ENCODE measurements at places on chromosomes 11 and 22.

DNA sequence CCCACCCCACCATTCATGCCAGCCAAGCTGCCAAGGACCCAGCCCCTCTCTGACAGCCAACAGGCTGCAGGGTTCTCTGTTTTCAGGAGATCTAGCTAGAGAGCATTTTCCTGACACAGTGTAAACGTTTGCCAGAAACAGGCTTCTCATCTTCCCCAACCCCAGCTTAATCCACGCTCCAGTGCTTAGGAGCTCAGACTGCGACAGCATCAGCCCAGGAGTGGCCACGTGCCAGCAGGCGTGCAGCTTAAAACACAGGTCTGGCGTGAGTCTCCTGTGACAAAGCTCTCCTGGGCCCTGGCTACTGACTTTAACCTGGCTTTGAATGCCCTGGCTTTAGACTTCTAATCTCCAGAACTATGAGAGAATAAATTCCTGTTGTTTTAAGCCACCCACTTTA lies 66.6 kb downstream of the GALNT18 start:
- no peak overlapping the region for H3K4me3 ChIP-seq
- DNase-seq, result no peak
- no peak overlapping the region for H3K27ac ChIP-seq
- H3K36me3 ChIP-seq, result no peaks in the 10 kb centered on the region

GRCh38 chr22:25680956-25681355 lies 61.0 kb upstream of the MYO18B start:
- H3K27me3 ChIP-seq, result no peaks in the 10 kb centered on the region
- no peak overlapping the region for H3K27ac ChIP-seq

GRCh38 chr11:61757213-61757862 lies 4.9 kb downstream of the MYRF start:
- H3K4me3 ChIP-seq, result no peak overlapping the region
- no peak for DNase-seq
- H3K27ac ChIP-seq, result no peak overlapping the region
- H3K4me1 ChIP-seq, result peaks cover 5% of the 10 kb centered on the region
- no peaks in the 10 kb centered on the region for H3K36me3 ChIP-seq
- H3K27me3 ChIP-seq, result peaks cover 16% of the 10 kb centered on the region

- no peak overlapping the region for H3K4me3 ChIP-seq
- DNase-seq, result no peak
- peaks cover 7% of the 10 kb centered on the region for H3K27me3 ChIP-seq
Measured at GRCh38 chr22:43789452-43789851, 22.7 kb downstream of the EFCAB6 start.

DNA sequence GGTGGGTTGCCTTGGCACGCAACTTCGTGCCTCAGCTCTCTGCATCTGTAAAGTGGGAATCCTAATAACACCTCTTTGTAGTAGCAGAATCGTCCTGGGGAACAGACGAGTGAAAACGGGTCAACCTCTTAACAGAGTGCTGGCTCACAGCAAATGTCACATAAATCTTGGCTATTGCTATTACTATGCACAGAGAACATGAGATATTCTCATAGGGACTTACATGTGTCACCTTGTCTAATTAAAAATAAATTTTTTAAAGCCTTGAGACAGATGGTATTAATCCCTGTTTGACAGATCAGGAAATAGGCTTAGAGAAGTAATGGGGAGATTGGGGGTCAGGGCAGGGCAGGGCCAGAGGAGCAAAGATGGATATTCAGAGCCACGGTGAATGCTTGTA lies 44.3 kb upstream of the IGSF9B start:
- no peak overlapping the region for H3K27ac ChIP-seq
- no peaks in the 10 kb centered on the region for H3K4me1 ChIP-seq
- no peak overlapping the region for H3K4me3 ChIP-seq
- DNase-seq, result no peak

GRCh38 chr11:66879583-66879982 lies 22.7 kb downstream of the LRFN4 start:
- H3K27ac ChIP-seq, result no peak overlapping the region
- DNase-seq, result no peak
- peaks cover 7% of the 10 kb centered on the region for H3K4me1 ChIP-seq
- no peaks in the 10 kb centered on the region for H3K36me3 ChIP-seq

DNA sequence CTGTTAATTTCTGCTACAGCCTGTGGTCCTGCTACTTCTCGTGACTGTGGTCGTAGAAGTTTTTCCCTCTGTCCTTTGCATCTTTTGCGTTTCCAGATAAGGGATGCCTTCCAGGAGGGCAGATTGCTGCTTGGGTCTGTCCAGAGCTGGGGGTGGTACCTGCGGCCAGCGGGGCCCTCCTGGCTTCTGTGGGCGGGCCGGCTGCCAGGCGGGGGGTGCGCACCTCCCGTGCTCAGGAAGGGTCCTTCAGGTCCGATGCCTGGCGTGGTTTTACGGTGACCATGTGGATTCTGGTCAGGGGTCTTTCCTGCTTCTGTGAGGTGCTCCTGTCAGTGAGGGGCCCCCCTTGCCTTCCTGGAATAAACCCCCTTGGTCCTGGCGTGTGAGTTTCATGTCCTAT lies 84.8 kb downstream of the KCNQ1 start:
- H3K4me1 ChIP-seq, result peaks cover 14% of the 10 kb centered on the region
- no peak overlapping the region for H3K4me3 ChIP-seq
- H3K36me3 ChIP-seq, result no peaks in the 10 kb centered on the region
- H3K27me3 ChIP-seq, result no peaks in the 10 kb centered on the region
- no peak for DNase-seq

DNA sequence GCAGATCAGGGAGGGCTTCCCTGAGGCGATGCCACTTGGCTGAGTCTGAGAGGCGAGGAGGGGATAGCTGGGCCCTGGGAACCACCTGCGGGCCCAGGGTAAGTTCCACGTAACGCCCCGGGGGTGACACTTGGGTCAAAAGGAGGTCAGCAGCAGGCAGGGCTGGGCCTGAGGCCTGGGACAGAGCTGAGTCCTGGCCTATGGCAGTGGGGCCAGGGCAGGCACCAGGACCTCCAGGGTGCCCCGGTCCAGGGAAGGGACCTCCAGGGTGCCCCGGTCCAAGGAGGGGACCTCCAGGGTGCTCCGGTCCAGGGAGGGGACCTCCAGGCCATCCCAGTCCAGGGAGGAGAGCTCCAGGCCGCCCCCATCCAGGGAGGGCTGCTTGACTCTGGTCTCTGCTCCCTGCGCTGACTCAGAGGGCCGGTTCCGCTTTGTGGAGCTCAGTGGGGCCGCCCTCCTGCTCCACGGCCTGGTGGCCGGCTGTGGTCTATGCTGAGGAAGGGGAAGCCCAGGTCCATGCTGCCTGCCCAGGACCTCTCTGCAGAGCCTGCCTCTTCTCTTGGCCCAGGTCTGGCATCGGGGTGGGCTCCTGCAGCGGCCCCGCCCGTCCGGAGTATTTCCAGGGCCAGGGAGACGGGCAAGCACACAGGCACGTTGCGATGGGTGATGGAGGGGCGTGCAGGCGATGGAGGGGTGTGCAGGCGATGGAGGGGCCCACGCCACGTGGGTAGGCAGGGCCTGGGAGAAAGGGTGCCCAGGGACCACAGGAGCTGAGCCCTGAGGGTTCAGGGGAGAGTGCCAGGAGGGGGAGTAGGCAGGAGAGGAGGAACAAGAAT lies 19.5 kb upstream of the WNT7B start:
- no peaks in the 10 kb centered on the region for H3K36me3 ChIP-seq
- H3K4me3 ChIP-seq, result no peak overlapping the region
- DNase-seq, result no peak
- H3K27me3 ChIP-seq, result no peaks in the 10 kb centered on the region
- no peak overlapping the region for H3K27ac ChIP-seq

- peaks cover 61% of the 10 kb centered on the region for H3K4me1 ChIP-seq
- no peak for DNase-seq
- H3K27me3 ChIP-seq, result no peaks in the 10 kb centered on the region
- no peaks in the 10 kb centered on the region for H3K36me3 ChIP-seq
- H3K4me3 ChIP-seq, result no peak overlapping the region
Measured at GRCh38 chr11:128335729-128336128, 251.6 kb downstream of the ETS1 start.

- no peaks in the 10 kb centered on the region for H3K27me3 ChIP-seq
- H3K4me3 ChIP-seq, result no peak overlapping the region
- peaks cover 2% of the 10 kb centered on the region for H3K4me1 ChIP-seq
- no peaks in the 10 kb centered on the region for H3K36me3 ChIP-seq
- DNase-seq, result no peak
Measured at GRCh38 chr11:82556210-82556609, 177.5 kb downstream of the FAM181B start.

DNA sequence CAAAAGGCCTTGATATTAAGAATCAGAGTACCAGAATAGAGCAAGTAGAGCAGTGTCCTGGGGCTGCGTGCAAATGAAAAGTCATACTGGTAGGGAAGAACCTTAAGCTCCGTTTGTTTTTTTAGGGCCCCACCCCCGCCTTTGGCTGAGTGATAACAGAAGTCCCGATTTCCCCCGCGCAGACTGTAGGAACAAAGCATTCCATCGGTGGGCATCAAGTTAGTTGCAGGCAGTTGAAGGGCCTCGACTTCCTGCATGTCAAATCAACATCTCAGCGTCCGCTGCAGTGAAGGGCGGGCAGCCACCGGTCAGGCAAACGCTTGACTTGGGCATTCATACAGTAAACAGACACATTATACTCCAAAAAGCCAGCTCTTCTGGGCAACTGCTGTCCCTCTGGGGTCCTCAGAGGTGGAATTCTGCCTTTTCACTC lies 11.7 kb downstream of the LRP4 start:
- H3K27me3 ChIP-seq, result peaks cover 10% of the 10 kb centered on the region
- no peak for DNase-seq
- H3K27ac ChIP-seq, result no peak overlapping the region
- H3K4me1 ChIP-seq, result no peaks in the 10 kb centered on the region
- H3K4me3 ChIP-seq, result no peak overlapping the region

DNA sequence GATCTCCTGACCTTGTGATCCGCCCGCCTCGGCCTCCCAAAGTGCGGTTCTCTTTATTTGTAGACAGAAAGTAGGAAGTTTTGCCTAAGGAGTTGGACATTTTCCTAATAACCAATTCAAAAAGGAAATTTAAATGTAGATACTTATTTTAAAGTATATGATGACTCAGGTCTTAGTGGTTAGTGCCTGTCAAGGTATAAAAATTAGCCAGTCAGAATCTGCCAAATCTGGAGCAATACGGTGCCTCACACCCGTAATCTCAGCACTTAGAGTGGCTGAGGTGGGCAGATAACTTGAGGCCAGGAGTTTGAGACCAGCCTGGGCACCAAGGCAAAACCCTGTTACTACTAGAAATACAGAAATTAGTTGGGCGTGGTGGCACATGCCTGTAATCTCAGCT lies 86.7 kb upstream of the RASSF10 start:
- H3K27me3 ChIP-seq, result no peaks in the 10 kb centered on the region
- no peak for DNase-seq
- H3K4me3 ChIP-seq, result no peak overlapping the region
- H3K27ac ChIP-seq, result no peak overlapping the region

- peaks cover 43% of the 10 kb centered on the region for H3K36me3 ChIP-seq
- peaks cover 32% of the 10 kb centered on the region for H3K4me1 ChIP-seq
- no peaks in the 10 kb centered on the region for H3K27me3 ChIP-seq
- H3K4me3 ChIP-seq, result no peak overlapping the region
Measured at GRCh38 chr11:3010004-3010403, 17.9 kb upstream of the NAP1L4 start.

DNA sequence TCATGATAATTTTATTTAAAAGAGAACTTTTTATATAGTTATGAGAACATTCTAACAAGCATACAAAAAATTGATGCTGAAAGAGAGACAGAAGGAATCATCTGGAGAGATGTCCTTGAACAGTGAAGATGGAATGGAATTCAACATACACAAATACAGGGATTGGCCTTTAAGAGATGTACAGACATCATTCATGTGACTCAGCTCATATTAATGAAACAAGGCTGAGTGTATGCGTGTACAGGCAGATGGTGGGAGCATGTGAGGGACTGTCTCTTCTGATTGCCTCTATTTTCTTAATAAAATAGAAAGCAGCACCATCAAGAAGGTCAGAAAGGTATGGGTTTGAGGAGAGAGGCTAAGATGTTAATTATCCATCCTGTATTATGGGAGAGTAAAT lies 793.3 kb downstream of the CNTN5 start:
- H3K4me1 ChIP-seq, result no peaks in the 10 kb centered on the region
- no peak for DNase-seq
- no peaks in the 10 kb centered on the region for H3K36me3 ChIP-seq

DNA sequence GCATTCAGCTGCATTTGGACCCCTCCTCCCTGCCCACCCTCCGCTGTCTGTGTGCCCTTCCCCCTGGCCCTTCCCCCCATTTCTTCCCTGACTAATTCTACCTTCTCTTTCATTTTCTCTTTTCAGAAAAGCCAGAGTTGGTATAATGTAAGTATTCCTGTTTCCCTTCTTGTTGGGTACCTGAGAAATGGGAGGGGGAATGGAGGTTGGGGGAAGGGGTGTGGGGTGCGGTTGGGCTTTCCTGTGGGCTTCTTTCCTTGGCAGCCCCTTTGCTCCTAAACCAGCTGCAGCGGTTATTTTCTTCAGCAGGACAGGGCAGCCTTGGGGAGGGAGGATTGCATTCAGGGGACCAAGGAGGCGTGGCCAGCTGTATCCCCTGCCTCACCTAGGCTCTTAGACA lies 70.2 kb downstream of the SCN3B start:
- peaks cover 6% of the 10 kb centered on the region for H3K4me1 ChIP-seq
- no peaks in the 10 kb centered on the region for H3K27me3 ChIP-seq
- H3K36me3 ChIP-seq, result peaks cover 1% of the 10 kb centered on the region
- H3K4me3 ChIP-seq, result no peak overlapping the region
- H3K27ac ChIP-seq, result no peak overlapping the region

DNA sequence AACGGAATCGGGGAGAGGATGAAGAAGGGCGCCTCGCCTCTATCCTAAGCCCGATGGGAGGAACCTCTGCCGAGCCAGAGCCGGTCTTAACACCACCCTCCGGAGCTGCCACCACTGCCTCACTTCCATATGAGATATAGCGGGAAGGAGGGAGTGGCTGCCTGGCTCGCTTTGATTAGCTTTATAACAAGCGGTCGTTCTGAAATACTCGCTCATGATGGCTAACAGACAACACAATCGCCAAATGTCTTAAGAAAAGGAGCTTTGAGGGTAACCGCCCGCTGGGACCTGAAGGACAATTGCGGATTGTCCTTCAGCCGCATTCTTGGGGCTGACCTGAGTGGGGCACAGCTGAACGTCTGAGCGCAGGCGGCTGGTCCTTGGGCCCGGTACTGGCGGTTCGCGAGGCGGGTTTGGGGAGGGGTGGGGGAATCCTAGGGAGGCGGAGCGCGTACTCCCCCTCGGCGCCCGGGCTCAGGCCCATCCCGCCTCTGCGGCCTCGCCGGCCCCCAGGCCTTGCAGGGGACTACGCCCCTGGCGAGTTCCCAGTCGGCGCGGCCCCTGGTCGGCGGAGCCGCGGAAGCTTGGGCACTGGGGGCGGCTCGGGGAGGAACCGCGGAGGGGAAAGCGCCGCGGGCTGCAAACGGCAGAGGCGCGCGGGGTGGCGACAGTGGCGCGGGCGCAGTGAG lies at the start of gene PLAAT5:
PLAAT5 (minus strand) TSS at position 617 of the 689 bp plus-strand sequence; CDS start at position 484, 133 bp downstream.
- DNase-seq, result peak; percentile 13
- H3K27me3 ChIP-seq, result peaks cover 86% of the 10 kb centered on the region
- H3K4me1 ChIP-seq, result peaks cover 19% of the 10 kb centered on the region
